Right ventricle myocardium inferior (tissue), 1 donor: ENCODE measurements at places on chromosomes 7 and 10. TPM values are rescaled to one million over a fixed set of nuclear protein-coding genes. Genes with fewer than 3 reads are reported as not detected.

Gene PTPN20
- 14.3 TPM for total RNA-seq

Gene NRAP
- 1,026 TPM for total RNA-seq

Gene TDRD1
- total RNA-seq: 4.0 TPM

Gene SLC18A2
- 0.16 TPM for total RNA-seq

- DNase-seq: no peak
Observed at GRCh38 chr7:7306231-7306630, 123.9 kb downstream of the C1GALT1 start.

DNA sequence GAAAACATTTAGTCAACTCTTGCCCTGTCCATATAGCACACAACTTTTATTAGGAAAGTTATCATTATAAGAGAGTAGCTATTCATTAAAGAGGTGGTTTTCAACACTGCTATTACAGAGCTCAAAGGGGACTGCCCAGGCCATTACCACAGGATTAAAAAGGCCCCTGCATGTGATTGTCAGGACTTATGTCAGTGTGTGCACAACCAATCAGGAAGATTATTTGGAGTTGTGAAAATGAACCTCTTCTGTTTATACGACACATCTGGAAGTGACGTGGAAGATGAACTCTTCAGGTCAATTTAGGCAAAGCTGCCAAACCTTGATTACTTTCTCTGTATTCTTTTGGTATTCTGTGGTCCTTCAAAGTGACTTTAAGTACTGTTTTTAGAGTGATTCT, 14.7 kb downstream of the CCNY start:
- DNase-seq: no peak

DNA sequence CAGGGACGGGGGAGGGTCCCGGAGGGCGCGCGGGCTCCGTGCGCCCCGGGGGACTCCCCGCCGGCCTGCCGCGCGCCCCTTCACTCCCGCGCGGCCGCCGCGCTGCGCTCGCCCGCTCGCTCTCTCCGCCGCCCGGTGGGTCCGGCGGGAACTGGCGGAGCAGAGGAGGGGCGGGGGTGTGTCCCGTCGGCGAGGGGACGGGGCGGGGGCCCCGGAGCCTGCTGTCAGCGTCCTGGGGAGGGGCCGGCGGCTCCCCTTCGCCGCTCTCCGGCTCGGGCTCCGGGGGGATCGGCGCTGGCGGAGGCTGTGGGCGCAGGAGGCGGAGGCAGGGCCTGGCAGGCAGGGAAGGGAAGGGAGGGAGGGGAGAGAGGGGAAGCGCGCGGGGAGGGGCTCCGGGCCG, at the start of gene SH3PXD2A:
TSS of gene SH3PXD2A (minus strand) at position 153 of the 400 bp plus-strand sequence. CDS start 310 bp downstream, outside the sequence.
- no peak for DNase-seq

DNA sequence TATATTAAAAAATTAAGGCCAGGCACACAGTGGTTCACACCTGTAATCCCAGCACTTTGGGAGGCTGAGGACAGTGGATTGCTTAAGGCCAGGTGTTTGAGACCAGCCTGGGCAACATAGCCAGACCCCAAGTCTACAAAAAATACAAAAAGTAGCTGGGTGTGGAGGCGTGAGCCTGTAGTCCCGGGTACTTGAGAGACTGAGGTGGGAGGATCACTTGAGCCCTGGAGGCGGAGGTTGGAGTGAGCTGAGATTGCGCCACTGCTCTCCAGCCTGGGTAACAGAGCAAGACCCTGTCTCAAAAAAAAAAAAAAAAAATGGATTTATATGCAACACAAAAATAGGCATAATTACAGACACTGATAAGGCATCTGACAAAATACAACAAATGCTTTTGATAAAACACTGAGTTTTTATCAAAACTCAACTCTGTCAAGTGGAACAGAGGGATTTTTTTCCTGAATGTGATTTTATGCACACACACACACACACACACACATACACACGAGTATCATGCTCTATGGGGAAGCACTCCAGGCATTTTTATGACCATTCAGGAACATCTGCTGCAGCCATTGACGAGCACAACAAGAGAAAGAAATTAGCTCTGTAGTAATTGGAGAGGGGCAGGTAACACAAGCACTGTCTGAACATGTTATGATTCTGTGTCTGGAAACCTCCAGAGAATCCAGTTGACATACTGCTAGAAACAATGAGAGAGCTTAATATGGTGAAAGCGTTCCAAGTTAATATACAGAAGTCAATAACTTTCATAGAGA, 193.1 kb downstream of the WDR37 start:
- no peak for DNase-seq

DNA sequence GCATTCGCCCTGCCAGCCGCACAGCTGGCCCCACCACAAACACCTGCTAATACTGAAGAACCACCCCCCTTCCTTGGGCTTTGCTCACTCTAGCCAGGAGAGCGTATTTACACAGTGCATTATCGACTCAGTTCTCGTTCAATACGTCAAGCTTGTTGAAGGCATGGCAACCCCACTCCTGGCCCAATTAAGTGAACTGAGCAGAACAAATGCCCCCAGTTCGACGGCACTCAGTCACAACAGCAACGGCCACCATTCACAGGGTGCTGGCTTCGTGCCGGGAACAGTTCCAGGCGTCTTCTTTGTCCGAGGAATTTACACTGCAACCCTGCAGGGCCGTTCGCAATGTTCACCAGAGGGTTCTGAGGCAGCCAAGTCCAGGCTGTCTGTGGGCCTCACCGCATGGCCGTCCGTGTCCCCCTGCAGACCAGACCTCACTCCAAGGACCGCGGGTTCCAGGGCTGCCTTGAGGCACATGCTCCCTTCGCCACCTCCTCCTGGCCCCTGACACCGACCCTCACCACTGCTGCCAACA, 175.3 kb downstream of the DIP2C start:
- peak; percentile 65 for DNase-seq

DNA sequence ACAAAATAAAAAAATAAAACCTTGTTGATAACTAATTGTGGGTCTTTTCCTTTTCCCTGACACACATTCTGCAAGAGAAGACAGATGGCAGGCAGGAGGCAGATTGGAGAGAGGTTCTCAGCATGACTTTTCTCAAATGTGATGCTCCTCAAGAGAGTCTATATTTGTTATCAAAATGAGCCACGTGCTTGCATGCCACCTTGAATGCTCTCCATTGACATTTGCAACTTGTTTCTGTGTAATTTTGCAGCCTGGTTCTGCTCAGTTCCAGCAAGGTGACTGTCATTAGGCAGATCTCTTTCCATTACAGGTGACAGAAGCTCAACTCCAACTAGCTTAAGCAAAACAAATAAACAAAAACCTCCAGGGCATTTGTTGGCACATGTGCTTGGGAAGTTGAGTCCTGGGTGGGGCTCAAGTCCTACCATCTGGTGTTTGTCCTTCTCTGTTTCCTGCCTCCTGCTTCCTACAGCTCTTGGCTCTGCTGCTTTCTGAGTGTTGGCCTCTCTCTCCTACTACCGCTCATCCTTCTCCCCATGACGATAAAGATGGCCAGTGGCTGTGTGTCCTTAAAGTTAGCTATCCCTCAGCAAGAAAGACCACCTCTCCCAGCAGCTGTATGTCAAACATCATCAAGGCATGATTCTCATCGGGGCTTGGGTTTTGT, 56.7 kb downstream of the GRK5 start:
- no peak for DNase-seq

DNA sequence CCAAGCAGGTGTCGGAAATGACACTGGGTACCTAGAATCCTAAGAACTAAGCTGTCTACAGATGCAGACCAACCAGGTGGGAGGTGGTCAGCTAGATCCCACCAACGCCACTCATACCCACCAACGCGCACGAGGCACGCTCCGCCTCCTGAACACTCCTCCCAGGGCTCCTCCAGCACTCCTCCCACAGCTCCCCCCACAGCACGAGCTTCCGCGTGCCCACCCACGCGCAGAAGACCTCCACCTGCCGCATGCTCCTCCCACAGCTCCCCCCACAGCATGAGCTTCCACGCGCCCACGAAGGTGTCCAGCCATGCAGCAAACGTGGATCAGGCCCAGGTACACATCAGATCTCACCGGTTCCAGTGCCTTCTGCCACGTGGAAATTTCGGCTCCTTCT, 196.0 kb downstream of the MAD1L1 start:
- DNase-seq: no peak

GRCh38 chr10:114957673-114958072, 19.7 kb downstream of the TRUB1 start:
- DNase-seq: no peak
